NCI-H1417 treated with DMSO at 0.1 percent for 48 hours (cell line): ENCODE measurements at places on chromosomes 7 and 10.

- DNase-seq = no peak
Observed at GRCh38 chr10:128875030-128875744, 591.9 kb upstream of the MGMT start.

DNA sequence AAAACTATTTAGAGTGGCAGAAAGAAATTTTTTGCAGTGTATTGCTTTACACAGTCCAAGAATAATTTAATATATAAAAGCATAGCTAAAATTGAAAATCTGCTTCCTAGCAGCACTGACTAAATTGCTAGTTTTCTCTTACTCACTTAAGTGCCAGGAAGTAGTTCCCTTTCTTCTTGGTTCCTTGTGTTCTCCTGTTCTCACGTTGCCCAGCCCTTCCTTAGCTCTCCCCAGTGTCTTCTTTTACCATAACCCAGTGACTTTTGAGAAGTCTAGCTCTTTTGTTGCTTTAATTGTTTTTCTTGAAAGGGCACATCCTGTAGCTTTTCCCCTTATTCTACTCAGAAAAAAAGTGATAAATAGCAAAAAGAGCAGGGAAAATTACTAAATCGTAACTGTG lies 215.5 kb downstream of the THSD7A start:
- DNase-seq = no peak

- DNase-seq = no peak
Observed at GRCh38 chr7:2567679-2568278, 9.0 kb downstream of the IQCE start.

GRCh38 chr10:120318862-120319261 lies 138.2 kb upstream of the PLPP4 start:
- no peak for DNase-seq

- no peak for DNase-seq
Observed at GRCh38 chr10:71254834-71255549, 42.6 kb downstream of the UNC5B start.

- DNase-seq = no peak
Observed at GRCh38 chr10:124935946-124936345, 6.0 kb upstream of the ZRANB1 start.

DNA sequence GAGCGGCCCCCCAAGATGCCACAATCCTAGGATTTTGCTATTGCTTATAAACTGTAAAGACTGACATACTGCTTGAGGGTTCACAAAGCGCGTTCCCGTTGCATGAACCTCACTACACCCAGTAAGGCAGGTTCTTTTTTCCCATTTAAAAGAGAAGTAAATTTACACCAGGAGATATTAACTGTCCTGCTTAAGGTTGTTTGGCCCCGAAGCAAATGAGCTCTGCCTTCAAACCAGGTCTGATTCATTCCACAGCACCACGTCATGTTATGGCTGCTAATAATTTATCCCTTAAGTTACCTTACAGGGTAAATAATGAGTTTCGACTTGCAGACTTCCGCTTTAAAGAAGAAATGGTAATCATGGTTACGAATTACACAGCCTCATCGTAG lies 559 bp upstream of the FKBP14 start:
- no peak for DNase-seq
